ENCODE measurements at places on chromosomes 2 and 18.

DNA sequence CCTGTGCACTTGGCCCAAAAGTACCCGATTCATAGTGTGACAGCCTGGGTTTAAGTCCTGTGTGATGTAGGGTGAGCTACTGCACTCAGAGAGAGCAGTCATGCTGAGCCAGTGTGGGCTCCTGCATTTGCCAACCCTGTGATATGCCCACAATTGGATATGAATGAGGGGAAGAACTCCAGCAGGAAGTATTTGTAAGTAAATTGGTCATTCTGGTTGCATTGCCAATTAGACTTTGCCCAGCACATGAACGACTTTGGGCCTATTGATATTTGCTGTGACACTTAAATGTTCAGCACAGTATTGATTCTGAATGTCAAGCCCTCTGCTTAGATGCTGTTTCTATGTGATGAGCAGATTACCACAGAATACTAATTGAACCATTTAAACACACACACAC, 570.9 kb downstream of the PIK3C3 start:
- DNase-seq, result no peak

DNA sequence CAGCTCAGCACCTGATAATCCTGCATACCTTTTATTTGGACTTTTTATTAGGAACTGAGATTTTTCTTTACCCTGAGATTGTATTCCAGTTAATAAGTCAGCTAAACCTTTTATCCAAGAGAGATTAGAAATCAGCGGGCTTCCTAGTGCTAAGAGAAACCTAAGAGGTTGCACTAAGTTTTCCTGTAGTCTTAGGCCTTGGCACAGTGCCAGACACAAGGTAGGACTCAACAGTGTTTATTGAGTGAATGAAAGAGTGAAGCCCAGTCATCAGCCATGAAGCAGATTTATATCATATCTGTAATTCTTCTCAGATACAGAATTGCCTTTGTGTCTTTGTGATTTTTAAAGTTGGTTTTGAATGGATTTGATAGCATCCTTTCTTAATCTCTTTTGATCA, 13.6 kb downstream of the OTX1 start:
- DNase-seq, result no peak

GRCh38 chr2:103007086-103007485, 245.3 kb downstream of the TMEM182 start:
- DNase-seq, result no peak

GRCh38 chr18:8416212-8417019, 192.8 kb upstream of the RAB12 start:
- DNase-seq, result no peak

Measured in stimulated activated CD8-positive, alpha-beta memory T cell treated with anti-CD3 and anti-CD28 coated beads, Interleukin-4, amount 100 ng/mL, for 4 hours (primary cell).